GM20000 (cell line): ENCODE measurements at places on chromosomes 12 and 14.
A peak's percentile ranks its signal among the peaks of the same experiment; 100 is the strongest.

DNA sequence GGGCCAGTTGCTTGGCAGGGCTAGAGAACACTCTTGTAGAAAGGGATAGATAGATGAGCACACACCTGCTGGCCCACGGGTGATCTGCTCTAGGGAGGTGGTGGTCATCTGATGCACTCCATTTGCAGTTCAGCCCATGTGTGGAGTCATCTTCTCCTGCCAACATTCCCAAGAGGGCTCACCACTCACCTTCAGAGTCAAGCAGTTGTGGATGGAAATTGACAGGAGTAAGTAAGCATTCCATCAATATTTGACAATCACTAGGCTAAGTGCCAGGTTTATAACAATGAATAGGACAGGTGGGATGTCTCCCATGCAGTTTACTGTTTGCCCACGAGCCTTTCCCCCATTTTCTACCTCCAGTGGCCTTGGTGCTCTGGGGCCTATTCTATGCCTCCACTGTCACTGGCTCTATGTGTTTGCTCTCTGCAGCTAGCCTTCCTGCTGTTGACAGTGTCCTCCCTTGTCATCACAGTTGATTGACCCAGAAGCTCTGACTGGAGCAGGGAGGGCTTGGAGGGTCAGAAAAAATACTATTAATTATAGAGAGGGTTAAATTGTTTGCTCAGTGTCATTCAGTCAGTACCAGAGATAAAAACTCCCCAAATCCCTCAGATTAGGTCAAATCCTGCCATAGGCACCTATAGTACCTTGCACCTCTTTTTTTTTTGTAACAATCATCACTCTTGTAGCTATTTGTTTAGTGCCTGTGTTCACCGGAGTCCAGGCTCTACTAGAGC is 134.6 kb upstream of the PZP start:
- no peak for DNase-seq

- DNase-seq = peak; percentile 82
Observed at GRCh38 chr12:123119808-123120207, 31.1 kb downstream of the PITPNM2 start.

GRCh38 chr14:23294734-23295561 is 7.7 kb downstream of the PPP1R3E start:
- peak; percentile 27 for DNase-seq

GRCh38 chr12:106265116-106265515 is 17.3 kb upstream of the CKAP4 start:
- no peak for DNase-seq

GRCh38 chr14:68448252-68448902 is 344.5 kb downstream of the ZFP36L1 start:
- no peak for DNase-seq

DNA sequence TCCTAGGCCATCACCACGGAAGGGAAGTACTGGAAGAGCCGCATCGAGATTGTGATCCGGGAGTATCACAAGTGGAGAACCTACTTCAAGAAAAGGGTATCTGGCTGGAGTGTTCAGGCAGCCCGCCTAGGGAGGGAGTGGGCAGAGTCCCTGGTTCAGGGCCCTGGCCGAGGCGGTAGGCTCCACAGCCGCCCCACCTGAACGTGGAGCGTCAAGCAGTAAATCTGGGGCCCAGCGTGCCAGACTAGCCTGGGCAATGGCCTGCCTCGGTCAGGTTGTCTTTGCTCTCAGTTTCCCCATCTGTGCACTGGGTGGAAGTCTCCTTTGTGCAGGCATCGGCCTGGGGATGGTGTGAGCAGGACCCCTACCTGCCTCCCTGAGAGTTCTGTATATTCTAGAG is 44.9 kb downstream of the IL31 start:
- no peak for DNase-seq
